Jurkat, Clone E6-1 (cell line): ENCODE measurements at places on chromosomes 12 and 14.
A peak's percentile ranks its signal among the peaks of the same experiment; 100 is the strongest.

DNA sequence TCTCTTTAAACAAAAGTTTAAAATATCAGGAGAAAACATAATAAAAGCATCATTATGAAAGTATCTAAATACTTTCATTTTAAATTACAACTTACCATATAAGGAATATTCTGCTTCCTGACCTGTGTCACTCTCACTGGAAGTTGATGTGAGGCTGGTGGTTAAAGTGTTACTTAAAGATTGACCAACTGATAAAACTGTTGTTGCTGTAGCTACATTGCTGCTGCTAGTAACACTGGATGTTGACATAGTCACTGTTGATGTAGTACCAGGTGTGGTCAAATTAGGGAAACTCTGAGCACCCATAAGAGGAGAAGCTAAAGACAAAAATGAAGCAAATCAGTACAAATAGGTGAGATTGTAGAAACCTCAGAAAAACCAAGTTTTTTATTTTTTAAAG is 79.9 kb downstream of the HECTD1 start:
- DNase-seq, result peak; percentile 10

GRCh38 chr14:98748966-98749365 is 523.0 kb downstream of the BCL11B start:
- no peak for DNase-seq

GRCh38 chr14:44316647-44317440 is 190.2 kb downstream of the FSCB start:
- DNase-seq, result no peak

- DNase-seq, result no peak
These were observed 15.3 kb downstream of the FOXJ2 start for GRCh38 chr12:8047842-8048241.

GRCh38 chr14:97385727-97386126 is 588.5 kb downstream of the VRK1 start:
- DNase-seq, result no peak

- DNase-seq, result no peak
These were observed 3.5 kb downstream of the FMNL3 start for GRCh38 chr12:49703647-49704137.

GRCh38 chr14:76901171-76902055 is 75.2 kb downstream of the LRRC74A start:
- no peak for DNase-seq

DNA sequence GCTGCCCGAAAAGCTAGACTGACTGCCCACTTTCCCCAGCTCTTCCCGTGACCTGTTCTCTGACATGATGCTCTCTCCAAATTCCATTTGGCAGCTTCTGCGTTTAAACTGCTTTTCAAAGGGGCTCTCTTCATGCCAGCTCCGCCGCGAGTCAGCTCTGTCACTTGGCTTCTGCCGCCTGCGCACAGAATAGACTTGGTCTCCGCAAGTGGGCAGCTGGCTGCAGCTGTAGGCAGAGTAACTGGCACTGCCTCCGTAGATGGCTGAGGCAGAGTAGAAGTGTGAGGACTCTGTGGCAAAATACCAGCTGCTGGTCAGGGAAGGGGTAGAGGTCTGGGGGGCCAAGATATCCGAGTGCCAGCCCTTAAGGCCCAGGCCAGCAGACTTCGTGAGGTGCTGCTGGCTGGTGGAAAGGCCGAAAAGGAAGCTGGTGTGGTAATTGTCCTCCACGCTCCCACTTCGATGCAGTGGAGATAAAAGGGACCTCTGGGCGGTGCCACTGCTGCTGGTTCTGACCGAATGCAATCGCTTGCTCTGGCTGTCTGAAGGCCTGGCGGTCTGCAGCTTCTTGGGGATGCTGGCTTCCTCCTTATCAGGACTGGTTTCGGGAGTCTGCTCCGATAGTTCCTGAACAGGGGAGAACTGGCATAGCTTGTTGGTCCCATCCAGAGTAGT is 85.7 kb downstream of the DUSP16 start:
- no peak for DNase-seq

GRCh38 chr14:57060276-57060955 is 208.3 kb downstream of the EXOC5 start:
- DNase-seq, result no peak

- DNase-seq, result no peak
These were observed 21.8 kb downstream of the IRAK3 start for GRCh38 chr12:66210840-66211239.

GRCh38 chr12:47361389-47362021 is 281.7 kb upstream of the AMIGO2 start:
- DNase-seq, result peak; percentile 29

- no peak for DNase-seq
These were observed 9.9 kb downstream of the FOXA1 start for GRCh38 chr14:37585101-37585511.

DNA sequence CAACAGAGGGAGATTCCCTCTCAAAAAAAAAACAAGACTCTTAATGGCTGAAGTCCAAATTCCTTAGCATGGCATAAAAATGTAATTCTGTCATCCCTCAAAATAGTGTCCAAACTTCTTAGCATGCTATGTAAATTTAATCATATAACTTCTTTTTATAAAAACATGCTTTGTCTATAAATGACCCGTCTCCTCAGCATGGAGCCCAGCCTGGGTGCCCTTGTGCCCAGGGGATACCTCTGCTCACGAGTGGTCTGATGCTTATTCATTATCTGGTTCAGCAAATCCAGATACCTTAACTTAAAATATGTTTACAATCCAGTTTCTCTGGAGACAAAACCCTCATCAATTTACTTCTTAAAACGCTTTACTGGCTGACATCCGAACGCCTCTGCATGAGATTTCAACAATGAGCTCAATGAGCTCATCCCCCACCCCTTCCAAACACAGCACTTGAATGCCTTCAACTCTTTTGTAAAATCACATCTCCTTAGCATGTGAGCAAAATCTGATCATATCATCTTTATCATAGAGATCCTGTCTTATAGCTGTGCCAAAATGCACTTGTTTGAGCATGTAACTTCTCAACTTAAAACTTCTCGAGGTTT is 15.7 kb downstream of the RTL1 start:
- DNase-seq, result no peak

DNA sequence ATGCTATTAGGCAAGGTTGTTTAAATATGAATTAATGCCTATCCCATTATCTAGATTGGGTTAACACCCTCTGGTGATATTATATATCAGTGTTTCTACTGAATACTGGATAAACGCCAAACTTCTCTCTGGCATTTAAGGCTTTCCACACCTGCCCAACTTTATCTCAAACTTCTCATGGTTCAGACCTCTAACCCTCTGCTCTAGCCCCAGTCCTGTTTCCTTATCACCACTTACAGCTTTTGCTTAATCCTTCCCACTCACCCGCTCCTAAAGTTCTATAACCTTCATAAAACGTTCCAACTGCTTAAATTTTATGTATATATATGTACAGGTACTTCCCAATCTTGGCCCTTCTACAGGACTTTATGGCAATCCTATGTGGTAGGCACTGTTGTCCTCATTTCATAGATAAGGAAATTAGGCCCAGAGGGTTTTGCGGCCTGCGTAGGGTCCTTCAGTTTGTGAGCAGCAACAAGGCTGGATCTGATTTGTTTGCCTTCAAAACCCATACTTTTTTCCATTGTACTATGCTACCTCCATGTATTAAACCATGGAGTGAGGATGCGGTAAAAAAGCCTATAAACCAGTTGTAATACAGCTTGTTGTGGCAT is 1.2 kb downstream of the LPCAT3 start:
- peak; percentile 21 for DNase-seq

GRCh38 chr12:94988471-94988870 is 15.0 kb downstream of the NDUFA12 start:
- DNase-seq, result no peak

GRCh38 chr12:113464452-113464775 is 7.3 kb downstream of the LHX5 start:
- DNase-seq, result no peak

- no peak for DNase-seq
These were observed 194.6 kb upstream of the KRR1 start for GRCh38 chr12:75705749-75706711.

- no peak for DNase-seq
These were observed 64.1 kb upstream of the RFLNA start for GRCh38 chr12:124230789-124231188.

GRCh38 chr12:10624605-10625004 is 11.2 kb upstream of the MAGOHB start:
- no peak for DNase-seq

- no peak for DNase-seq
These were observed 11.8 kb upstream of the NUAK1 start for GRCh38 chr12:106150555-106150954.

- no peak for DNase-seq
These were observed 2.4 kb upstream of the OR4K5 start for GRCh38 chr14:19917955-19918518.

GRCh38 chr14:67704484-67705089 is 2.9 kb downstream of the RDH12 start:
- DNase-seq, result peak; percentile 67

DNA sequence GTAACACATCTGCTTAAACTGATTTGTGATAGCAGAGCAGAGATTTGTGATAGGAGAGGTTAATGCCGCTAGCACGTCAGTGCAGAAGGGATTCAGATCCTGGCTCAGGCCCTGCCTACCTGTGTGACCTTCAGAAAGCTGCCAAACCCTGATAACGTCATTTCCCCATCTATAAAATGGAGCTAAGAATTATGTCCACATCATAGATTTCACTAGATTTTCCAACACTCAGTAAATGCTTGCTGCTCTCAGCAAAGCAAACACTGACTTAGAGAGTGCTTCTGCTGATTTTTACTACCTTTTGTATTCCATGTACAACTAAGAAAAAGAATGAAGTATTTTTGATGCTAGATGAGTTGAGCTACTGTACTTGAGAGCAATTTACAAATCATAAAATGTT is 261.4 kb downstream of the ITPR2 start:
- DNase-seq, result no peak

GRCh38 chr12:14537088-14537487 is 30.6 kb downstream of the PLBD1 start:
- DNase-seq, result no peak

GRCh38 chr14:51139121-51139681 is 44.3 kb upstream of the TRIM9 start:
- DNase-seq, result no peak

GRCh38 chr14:65483647-65484046 is 71.1 kb downstream of the FUT8 start:
- no peak for DNase-seq

DNA sequence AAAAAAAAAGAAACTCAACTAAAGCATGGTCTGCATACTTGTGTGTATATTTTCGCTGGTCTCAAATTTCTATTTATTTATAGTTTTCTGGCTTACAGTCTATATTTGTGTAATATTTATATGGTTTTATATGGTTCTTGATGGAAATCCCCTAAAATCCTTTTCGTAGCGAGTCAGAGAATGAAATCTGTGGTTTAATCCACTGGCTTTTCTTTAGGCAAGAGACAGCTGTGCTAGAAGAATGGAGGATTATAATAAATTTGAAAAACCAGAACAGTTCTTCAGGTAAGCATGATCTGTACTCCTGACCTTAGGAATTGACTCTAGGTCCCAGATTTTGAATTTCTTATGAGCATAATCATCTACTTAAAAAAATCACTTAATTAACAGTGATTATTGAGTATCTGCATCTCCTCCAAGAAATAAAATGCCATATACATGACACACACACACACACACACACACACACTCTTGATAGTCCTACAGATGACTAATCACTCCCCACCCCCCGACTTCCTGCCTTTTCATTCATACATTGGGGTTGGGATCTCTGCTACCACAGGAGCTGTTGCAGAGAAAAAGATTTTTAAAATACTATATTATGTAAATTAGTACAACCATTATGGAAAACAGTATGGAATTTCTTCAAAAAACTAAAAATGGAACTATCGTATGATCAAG is 113.4 kb downstream of the CRADD start:
- DNase-seq, result no peak

- DNase-seq, result no peak
These were observed 991 bp upstream of the RCOR1 start for GRCh38 chr14:102591372-102591943.

DNA sequence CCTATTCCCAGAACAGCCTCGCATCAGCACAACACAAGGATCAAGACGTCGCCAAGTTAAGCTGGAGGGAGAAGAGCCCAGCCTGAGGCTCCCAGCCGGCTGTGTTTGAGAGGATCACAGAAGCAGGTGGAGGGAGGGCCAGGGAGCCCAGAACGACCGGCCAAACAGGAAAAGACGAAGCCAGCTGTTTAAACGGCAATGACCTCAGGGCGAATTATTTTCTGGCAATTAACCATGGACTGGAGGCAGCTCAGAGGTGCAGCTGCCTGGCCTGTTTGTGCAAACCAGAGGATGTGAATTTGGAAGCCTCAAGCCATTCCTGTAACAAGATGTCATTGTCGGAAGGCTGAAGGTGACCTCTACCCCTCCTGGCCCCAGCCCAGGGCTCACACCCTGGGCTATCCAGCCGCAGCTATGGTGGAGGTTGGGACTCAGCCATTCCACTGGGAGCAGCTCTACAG is 175.8 kb upstream of the PRMT8 start:
- no peak for DNase-seq

- DNase-seq, result no peak
These were observed 827.6 kb downstream of the C12orf50 start for GRCh38 chr12:87201598-87201997.

GRCh38 chr12:71752891-71753290 is 1.8 kb upstream of the RAB21 start:
- no peak for DNase-seq

GRCh38 chr14:63725786-63726460 is 1.9 kb downstream of the SGPP1 start:
- DNase-seq, result no peak

GRCh38 chr14:46048127-46048526 is 603.5 kb downstream of the RPL10L start:
- no peak for DNase-seq

- no peak for DNase-seq
These were observed 19.9 kb downstream of the TMEM233 start for GRCh38 chr12:119613319-119613936.

DNA sequence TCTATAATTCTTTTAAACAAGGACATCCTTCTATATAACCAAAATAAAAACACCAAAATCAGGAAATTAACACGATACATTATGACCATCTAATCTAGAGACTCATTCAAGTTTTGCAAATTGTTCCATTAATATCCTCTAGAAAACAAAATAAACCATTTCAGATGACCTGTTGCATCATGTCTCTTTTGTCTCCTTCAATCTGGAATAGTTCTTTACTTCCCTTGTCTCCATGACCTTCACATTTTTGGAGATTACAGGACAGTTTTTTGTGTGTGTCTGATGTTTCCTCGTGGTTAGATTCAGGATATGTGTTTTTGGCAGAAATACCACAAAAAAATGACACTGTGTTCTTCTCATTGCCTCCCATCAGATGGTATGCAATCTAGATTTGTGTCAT is 12.5 kb upstream of the DCAF4 start:
- DNase-seq, result no peak

GRCh38 chr12:122726080-122726558 is 4.5 kb downstream of the HCAR1 start:
- DNase-seq, result no peak

- no peak for DNase-seq
These were observed 208.4 kb downstream of the C12orf75 start for GRCh38 chr12:105538880-105539279.
